ENCODE measurements at places on chromosomes 6 and 20. TPM values are rescaled to one million over a fixed set of nuclear protein-coding genes. Genes with fewer than 3 reads are reported as not detected.

The FAM210B gene
- polyA plus RNA-seq, result 42.9 TPM

The FAM83C gene
- polyA plus RNA-seq, result not detected

The RBPJL gene
- not detected for polyA plus RNA-seq

The NECAB3 gene
- 13.6 TPM for polyA plus RNA-seq

The PNPLA1 gene
- polyA plus RNA-seq, result 2.7 TPM

The PSORS1C1 gene
- polyA plus RNA-seq, result not detected

The ACTL10 gene
- polyA plus RNA-seq, result 0.62 TPM

The CCN5 gene
- polyA plus RNA-seq, result 0.11 TPM

The SLPI gene
- polyA plus RNA-seq, result 0.43 TPM

DNA sequence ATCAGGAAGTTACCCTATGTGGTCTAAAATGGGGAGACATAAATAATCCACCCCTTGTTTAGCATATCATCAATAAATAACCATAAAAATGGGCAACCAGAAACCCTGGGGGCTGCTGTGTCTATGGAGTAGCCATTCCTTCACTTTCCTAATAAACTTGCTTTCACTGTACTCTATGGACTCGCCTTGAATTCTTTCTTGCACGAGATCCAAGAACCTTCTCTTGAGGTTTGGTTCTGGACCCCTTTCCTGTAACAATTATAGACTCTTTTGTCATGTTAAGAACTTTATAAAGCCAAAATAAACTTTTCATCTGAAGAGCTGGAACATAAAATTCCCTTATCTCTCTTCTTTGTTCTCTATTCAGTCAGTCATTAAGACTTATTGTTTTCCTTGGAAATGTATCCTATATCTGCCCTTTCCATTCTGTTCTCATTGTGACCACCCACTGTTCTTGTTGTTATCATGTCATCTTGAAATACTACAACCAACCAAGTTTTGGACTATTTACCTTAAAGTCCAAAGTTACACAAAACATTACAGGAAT, 29.3 kb upstream of the ZBTB24 start:
- DNase-seq, result no peak

GRCh38 chr20:56418385-56418861, 6.4 kb downstream of the CASS4 start:
- no peak for DNase-seq

DNA sequence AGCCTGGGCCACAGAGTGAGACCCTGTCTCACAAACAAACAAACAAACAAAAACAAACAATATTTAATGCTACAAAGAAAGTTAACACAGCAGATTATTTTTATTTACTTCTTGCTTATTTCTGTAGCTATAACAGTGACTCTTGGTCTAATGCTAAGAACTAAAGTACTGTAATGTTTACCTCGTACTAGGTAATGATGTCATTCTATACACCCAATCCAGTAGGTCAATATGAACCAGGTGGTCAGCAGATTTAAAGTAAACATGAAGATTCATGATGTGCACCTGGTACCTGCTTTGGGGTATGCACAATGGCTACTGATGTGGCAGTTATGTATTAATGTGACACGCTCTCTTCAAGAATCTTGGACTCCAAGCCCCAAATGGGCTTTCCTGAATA, 36.6 kb upstream of the CARMIL1 start:
- no peak for DNase-seq

- DNase-seq, result no peak
Observed at GRCh38 chr20:3551681-3552434, 81.0 kb downstream of the ATRN start.

DNA sequence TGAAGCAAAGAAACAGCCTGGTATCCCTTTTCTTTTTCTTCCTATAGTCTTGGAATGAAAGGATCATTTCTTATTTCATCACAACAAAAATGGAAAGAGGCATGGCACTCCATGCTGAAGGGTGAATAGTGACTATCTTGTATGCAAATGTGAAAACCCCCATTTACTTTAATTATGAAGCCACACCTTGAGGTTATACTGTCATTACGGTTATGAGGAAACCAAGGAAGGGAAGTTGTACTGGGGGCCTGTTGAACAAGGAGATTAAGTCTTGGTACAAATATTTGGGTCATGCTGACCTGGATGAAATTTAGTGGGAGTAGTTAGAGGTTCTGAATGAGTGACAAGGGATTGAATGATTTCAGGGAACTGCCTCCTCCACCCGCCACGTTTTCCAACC, 8.7 kb upstream of the STXBP5 start:
- no peak for DNase-seq

DNA sequence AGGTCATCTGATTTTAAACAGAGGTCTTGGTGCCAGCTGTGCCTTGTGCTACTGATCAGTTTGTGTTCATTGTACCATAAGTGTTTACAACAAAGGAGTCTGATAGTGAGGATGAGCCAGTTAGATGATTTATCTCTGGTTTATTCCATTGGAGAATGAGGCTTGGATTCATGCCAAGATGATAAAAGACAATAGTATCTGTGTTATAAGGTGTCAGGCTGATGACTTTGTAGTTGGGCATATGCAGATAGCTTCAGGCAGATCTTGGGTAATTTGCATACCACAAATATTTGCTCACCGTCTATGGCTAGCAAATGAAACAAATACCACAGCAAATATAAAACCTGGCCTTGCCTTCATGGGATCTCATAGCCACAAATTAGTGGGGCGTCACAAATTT, 43.3 kb upstream of the PHACTR2 start:
- DNase-seq, result no peak

DNA sequence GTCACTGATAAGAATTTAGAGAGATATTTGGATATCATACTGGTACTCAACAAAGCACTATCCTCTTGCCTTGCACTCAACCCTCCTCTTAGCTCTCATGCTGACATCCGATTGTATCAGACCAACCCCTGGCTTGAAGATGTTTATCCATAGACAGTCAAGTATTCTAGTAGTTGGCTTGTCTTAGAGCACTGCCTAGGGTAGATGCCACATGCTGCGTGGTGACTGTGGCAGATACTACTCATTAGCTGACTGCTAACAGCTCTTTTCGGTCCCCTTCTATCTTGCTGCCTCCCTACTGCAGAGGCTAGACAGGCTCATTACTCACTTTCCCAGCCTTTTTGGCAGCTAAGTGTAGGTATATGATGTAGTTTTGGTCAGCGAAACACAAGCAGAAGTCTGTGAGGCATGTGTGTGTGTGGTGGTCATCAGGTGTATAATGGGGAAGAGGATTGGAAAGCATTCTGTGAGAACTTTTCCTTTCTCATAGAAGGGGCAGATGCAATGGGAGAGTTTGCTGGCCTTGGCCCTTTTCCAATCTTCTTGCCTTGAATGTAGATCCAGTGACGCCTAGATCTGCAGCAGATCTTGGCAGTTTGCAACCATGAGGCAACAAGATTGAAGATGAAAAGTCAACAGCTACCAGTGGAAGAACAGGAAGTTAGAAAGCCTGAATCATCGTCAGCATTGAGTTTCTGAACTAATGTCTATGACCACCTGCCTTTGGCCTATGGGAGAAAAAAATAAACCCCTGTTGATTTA, 4.4 kb upstream of the IFNGR1 start:
- no peak for DNase-seq

DNA sequence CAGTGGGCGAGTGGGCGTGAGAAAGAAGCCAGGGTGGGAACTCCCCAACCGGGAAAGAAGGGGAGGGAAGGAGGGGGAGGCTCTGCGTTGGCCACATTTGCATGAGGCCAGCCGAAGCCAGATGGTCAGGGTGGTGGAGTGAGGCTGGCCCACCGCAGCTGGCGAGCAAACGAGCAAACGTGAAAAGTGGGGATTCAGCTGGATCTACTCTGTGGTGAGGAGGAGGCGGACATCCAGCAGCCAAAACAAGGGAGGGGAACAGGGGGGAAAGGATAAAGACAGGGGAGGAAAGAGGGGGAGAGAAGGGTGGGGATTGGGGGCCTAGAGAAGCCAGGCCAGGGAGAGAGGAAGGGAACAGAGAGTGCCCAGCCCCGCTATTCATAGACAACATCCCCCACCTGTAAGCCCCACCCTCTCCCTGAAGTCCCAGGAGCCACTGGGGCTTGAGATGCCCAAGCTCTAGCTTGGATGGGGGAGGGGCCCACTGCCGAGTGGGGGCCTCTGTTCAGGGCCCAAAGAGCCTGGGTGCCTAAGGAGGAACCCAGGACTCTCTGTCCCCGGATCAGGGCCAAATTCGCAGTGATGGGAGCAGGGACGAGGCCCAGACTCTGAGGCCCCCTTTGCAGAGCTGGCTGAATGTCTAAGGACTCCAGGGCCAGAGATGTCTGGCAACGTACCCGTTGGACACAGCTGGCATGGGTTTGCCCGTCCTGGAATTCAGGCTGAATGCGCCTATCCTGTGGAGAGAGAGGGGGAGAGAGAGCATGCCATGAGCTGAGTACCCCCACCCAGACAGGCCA, 45.1 kb downstream of the CPNE5 start:
- DNase-seq, result no peak

DNA sequence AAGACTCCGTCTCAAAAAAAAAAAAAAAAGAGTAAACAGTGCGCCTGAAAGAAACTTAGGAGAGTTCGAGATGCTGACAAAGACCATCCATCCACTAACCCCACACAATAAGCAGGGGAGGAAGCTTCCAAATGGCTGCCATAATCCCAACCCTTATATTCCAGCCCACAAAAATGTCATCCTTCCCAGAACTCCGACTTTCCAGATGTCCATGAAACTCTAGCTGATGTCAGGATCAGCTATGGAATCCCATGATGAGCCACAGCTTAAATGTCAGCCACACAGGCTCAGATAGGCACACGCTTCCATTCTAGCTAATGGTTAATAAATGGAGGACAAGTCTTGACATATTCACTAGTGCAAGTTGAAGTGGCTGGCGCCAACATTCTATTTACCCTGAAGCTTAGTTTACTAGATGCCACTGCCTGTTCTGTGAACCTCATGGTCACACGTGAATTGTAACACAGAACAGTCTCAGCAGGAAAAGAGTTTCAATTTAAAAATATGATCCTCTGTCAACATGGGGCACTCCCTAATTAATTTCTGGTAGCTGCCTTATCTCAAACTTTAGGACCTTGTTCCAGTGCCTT, 75.5 kb downstream of the FOXF2 start:
- DNase-seq, result no peak

DNA sequence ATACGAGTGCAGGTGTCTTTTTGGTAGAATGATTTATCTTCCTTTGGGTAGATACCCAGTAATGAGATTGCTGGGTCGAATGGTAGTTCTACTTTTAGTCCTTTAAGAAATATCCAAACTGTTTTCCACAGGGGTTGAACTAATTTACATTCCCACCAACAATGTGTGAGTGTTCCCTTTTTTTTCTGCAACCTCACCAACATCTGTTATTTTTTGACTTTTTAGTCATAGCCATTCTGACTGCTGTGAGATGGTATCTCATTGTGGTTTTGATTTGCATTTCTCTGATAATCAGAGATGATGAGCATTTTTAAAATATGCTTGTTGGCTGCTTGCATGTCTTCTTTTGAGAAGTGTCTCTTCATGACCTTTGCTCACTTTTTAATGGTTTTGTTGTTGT, 1.9 kb upstream of the ZNF831 start:
- no peak for DNase-seq

DNA sequence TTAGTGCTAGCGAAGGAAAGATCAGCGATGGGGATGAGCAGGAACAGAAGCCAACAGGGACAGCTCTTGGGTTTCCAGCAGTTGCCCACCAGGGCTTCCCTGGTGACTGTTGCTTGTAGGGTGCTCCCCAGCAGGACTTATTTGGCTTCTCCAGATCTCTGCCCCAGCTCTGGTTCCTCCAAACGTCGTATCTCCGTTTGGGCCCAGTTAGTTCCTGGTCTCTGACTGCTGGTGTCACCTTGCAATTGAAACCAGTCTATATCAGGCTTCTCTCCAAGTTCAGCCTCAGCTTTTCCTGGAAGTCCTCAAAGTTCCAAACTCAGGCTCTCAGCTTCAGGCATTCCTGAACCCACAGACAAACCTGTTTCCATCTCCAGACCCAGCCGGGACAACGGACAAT, 70.8 kb upstream of the NXT1 start:
- no peak for DNase-seq

- no peak for DNase-seq
Observed at GRCh38 chr6:31691078-31691463, 10.2 kb upstream of the LY6G5C start.

GRCh38 chr20:38143646-38144554, 21.2 kb downstream of the TGM2 start:
- no peak for DNase-seq

GRCh38 chr6:136347847-136348246, 58.2 kb upstream of the BCLAF1 start:
- DNase-seq, result no peak

DNA sequence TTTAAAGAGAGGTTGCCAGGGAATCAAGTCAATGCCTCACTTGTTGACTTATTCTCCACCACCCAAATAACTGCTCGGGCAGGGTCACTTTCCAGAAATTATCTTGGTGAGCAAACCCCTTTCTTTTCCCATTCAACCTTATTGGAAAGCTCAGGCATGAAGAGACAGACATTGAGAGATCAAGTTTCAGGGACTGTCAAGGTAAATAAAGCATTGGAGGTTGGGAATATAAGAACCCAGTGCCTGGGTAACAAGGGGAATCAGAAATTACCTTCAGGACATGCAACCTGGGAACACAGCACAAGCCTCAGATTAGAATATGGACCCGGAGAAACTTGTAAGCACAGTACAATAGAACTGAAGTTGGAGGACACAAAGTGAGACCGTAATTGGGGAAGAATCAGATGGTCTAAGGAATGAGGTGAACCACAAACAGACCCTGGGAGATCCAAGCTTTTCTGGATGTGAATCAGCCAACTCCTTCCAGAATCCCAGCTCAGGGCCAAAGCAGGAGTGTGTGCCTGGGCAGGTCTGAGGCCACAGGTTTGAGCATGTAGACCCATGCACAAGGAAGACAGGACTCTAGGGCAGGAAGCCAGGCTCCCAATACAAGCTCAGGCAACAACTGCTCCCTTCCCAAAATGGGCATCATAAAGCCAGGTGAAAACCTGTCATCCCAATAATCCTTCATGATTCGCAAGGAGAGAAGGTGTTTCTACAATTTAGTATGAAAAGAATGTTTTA, 512.8 kb downstream of the MAFB start:
- no peak for DNase-seq

GRCh38 chr20:50146732-50147662, 6.5 kb downstream of the PEDS1 start:
- DNase-seq, result no peak

DNA sequence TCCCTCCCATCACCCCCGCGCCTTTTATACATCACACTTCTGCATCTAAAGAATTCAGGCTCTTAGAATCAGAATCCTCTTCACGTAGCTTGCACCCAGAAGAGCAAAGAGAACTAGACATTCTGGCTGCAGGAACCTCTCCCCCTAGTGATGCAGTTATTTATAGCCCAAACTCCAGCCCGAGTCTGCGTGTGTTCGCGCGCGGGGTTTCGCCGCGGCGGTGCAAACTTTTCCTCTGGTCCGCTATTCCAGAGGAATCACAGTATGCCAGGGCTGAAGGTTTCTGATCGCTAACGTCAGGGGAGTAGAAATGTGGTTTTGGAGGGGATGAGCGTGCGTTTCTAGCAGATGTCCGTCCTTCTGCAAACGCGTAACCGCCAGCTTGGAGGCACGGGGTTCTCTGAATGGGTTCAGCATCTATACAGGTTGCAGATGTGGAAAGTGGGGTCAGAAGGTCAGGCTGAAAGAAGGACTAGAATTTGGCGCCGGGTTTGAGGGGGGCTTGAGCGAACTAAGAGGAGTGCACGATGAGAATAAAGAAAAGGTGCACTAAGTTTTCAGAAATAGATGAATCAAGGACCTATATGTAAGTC, 1.8 kb downstream of the EPHA7 start:
- DNase-seq, result peak; percentile 41

- no peak for DNase-seq
Observed at GRCh38 chr6:40378725-40379074, 208.5 kb downstream of the LRFN2 start.

All from left renal pelvis (tissue), 4 donors.